Stimulated activated CD8-positive, alpha-beta memory T cell treated with anti-CD3 and anti-CD28 coated beads, Interleukin-15, amount 100 ng/mL, for 1 hour (primary cell): ENCODE measurements at places on chromosomes 4 and X.

DNA sequence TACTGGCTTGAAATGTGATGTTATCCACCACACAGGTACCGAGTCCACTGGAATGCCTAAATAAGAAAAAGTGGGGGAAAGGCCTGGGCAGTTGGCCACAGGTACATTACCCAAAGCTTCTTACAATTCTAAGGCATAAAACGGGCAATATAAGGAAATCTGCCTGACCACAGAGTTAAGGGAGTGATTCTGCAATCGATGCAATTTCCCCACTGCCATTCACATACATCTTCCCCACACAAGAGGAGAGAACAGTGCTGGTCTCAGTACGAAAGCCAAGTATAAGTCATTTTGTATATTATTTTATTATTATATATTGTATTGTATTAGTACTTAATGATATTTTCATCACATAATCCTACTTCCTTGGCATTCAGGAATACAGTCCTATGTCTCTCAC, 30.6 kb downstream of the RFC1 start:
- DNase-seq = no peak

DNA sequence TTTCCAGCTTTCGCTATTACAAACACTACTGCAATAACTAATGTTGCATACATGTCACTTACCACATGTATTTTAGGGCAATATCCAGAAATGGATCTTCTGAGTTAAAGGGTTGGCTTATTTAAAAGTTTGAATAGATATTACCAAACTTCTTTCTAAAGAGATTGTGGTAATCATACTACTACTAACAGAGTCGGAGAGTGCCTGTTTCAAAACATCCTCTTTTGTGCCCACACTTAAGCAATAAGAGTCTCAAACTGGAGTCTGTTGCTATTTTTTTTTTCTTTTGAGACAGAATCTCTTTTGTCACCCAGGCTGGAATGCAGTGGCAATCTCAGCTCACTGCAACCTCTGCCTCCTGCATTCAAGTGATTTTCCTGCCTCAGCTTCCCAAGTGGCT, 35.8 kb downstream of the FGFBP1 start:
- no peak for DNase-seq

- DNase-seq = no peak
These were observed 145.8 kb upstream of the ATP6AP2 start for GRCh38 chrX:40434947-40435346.

- DNase-seq = no peak
These were observed 325.4 kb downstream of the RAPGEF2 start for GRCh38 chr4:159428293-159428692.

- no peak for DNase-seq
These were observed 2.9 kb downstream of the KIF4A start for GRCh38 chrX:70292788-70293187.

GRCh38 chrX:110401135-110401534, 42.5 kb downstream of the RTL9 start:
- DNase-seq = no peak

DNA sequence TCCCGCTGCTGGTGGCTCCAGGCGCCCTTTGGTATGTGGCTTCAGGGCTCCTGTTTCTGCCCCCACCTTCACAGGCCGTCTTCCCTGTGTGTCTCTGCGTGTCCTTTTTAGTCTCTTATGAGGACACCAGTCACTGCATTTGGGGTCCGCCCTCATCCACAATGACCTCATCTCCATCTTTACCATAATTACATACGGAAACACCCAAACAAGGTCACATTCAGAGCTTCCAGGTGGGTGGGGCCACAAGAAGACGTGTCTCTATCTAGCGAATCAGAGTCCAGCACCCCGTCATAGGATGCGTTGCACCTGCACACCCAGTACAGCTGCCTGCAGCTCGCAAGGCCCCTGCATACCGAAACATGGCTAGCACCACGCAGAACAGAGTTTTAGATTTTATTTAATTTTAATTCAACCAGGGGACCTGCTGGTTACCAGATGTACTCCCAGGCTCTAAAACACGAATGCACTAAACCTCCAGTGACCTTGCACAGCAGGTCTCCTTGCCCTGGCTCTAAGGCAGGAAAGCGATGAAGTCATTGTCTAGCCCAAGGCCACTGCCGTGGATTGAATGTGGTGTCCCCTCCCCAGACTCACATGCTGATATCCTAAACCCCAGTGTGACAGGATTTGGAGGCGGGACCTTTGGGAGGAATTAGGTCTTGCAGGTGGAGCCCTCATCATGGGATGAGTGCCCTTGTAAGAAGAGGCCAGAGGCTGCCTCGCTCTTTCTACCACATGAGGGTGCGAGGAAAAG, 30.3 kb downstream of the ABLIM2 start:
- DNase-seq = no peak

GRCh38 chrX:2867206-2867605, 38.5 kb downstream of the GYG2 start:
- no peak for DNase-seq

DNA sequence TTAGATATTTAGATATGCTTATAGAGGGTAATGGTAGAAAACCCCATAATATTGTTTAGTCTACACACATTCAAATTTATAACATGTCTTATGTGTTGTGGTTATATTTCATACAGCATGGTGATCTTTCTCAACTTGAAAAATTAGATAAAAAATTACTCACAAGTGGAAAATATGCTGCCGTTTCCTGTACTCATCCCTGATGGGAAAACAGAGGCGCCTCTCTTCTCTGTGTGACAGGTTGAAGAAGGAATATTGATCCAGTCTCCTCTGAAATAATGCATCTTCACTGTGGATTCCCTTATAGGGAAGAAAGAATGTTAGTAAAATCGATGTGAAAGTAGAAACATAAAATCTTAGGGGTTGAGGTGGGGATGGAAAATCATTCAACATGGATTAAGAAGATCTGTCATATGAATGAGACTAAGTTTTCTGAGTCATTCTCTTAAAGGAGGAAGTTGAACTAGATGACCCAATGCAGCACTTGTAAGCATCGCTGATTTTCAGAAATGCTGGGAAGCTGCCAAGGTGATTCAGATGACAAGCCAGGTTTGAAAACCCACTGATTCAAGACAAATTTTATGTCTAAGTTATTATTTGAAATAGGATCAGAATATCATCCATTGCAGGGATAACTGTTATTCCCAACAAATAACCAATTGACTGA, 70.7 kb downstream of the ANKRD50 start:
- DNase-seq = no peak

GRCh38 chr4:182090186-182090585, 153.0 kb upstream of the TENM3 start:
- no peak for DNase-seq

GRCh38 chr4:185396724-185397385, at the start of gene ANKRD37:
ANKRD37 (plus strand) TSS chr4:185396841; CDS start chr4:185396924, 83 bp downstream.
- no peak for DNase-seq

DNA sequence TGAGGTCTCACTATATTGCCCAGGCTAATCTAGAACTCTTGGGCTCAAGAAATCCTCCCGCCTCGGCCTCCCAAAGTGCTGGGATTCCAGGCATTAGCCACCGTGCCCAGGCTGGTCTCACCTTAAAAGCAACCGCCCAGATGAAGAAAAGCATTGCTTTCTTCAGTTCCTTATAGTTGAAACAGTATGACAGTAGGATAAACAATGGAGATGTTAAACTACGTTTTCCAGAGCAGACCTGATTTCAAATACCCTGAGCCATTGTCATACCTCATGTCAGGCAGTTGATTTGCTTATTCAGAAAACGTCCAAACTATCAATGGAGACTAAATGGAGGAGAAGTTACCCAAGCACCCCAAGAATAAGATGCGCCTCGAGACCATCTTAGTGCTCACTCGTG, 26.3 kb upstream of the TMEM131L start:
- no peak for DNase-seq

- no peak for DNase-seq
These were observed 115.8 kb downstream of the PPARGC1A start for GRCh38 chr4:23773884-23774636.

GRCh38 chrX:154121961-154122360, 22.1 kb upstream of the OPN1LW start:
- DNase-seq = no peak

- DNase-seq = no peak
These were observed 102.8 kb downstream of the FRMPD4 start for GRCh38 chrX:12241026-12241425.

DNA sequence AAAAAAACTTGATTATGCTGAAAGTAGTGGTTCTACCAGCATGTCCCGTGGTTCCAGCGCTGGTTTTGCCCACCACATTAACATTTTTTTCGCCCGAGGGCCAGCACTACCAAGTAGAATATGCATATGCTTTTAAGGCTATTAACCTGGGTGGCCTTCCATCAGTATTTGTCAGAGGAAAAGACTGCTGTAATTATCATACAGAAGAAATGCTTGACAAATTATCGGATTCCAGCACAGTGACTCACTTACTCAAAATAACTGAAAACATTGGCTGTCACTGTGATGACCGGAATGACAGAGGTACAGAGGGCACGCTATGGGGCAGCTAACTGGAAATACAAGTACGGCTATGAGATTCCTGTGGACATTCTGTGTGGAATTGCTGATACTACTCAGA, 34.6 kb downstream of the PRPS2 start:
- no peak for DNase-seq

DNA sequence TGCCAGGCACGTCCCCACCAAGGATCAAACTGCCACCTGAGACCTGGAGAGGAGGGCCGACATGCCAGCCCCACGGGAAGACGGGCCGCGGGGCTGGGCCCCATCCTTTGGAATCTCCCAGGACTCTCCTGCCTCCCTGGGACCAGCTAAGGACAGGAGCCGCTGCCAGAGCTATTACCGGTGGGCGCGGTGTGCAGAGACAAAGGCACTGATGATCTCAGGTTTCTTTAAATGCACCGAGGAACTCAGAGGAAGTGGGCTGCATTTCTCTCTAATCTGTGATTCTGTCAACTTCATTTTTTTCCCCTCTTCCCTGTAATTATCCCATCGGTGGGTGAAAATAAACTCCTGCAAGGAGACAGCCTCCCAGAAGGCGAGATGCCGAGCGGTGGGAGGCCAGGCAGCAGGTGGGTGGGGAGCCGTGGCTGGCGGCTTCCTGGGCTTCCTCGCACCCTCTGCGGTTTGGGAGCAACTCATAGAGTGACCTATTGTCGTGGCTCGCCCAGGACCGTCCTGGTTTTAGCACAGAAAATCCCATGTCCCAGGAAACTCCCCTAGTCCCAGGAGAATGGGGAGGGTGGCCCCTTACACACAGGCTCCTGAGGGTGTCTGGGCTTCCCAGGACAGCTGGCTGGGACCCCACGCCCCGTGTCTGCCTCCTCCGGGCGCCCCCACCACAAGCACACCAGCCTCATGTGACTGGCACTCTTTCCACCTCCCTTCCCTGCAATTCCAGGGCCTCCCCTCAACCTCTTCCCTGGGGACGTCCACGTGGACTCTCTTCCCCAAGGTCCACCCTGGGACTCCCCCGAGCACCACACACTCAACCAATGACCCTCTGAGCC, 62.3 kb upstream of the ADRA2C start:
- no peak for DNase-seq

DNA sequence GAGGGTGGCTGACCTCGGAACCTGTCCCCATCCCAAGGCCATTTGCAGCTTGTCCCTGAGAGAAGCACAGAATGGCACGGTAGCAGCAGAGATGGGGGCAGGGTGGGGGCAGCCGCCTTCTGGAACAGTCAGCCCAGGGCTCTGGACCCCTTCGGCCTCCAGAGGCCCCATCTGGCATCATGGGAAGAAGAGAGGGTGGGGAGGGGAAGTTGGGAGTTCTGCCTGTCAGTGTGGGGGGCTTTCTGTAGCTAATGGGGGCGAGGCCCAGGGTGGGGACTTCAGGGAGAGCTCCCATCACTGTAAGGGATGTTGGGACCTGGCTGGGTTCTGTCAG, 62.9 kb upstream of the ADRA2C start:
- no peak for DNase-seq

DNA sequence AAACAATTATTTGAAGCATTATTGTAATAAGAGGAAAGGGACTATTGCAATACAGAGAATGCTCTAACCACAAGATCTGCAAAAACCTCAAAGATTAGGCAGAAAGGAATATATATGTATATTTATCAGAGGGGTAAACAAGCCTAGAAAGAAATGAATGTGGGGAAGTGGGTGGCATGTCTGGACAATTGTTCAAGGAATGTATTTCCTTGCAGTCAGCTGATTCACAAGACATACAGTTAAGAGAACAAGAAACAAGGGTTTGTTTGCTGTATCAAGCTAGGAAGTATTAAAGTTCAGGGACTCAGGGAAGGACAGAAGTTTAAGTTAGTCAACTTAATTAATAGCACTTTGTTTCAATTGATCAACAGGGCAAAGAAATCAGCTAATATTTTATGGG, 514.7 kb downstream of the CENPC start:
- no peak for DNase-seq

- DNase-seq = no peak
These were observed 260.6 kb upstream of the DIAPH2 start for GRCh38 chrX:96424007-96424406.

- no peak for DNase-seq
These were observed 378.5 kb upstream of the ZFP42 start for GRCh38 chr4:187617113-187617512.

GRCh38 chr4:123415977-123416376, 19.4 kb downstream of the SPRY1 start:
- no peak for DNase-seq

- no peak for DNase-seq
These were observed 95.7 kb downstream of the RBMX2 start for GRCh38 chrX:130497531-130497930.

- no peak for DNase-seq
These were observed 266.3 kb downstream of the FBXW7 start for GRCh38 chr4:152269448-152270191.

DNA sequence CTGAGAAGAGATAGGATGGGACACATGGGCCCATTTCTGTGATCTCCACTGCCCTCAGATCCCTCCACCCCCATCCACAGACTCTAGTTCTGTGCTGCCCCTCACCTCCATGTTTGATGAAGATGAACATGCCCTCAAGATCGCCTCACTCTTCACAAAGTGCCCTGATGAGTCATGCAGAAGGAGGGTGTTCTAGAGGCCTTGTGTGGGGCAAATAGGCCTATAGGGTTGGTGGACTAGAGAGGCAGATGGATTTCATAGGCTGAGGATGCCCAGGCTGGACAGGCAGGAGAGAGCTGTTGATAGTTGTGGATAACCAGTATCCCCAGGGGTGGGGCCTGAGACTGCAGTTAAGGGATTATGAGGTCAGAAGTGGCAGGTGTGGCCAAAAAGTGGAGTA, at the start of gene CXorf65:
TSS of gene CXorf65 (minus strand) at position 314 of the 400 bp plus-strand sequence. CDS start at position 130, 184 bp downstream.
- no peak for DNase-seq

GRCh38 chr4:142707401-142707800, 138.7 kb downstream of the INPP4B start:
- no peak for DNase-seq

GRCh38 chr4:112516471-112517066, 589 bp upstream of the NEUROG2 start:
- no peak for DNase-seq

DNA sequence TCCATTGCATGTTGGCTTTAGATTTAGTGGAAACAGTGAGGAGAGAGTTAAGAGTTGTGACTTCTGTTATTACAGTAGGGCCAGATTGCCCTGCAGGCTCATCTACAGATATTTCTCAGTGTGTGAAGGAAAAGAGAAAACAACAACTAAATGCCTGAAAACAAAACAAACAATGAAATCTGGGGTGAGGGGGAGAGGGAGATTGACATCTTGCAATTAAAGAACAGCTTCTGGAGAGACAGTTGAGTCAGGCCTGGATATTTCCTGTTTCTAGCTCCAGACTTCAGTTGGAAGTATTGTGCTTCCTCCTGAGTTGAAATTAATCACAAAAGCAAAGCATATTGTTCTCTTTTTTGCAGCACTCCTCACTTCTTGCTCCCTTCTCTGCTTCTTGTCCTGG, 108.3 kb upstream of the SCML1 start:
- no peak for DNase-seq
